ENCODE measurements at places on chromosomes 16 and 17. TPM values are rescaled to one million over a fixed set of nuclear protein-coding genes. Genes with fewer than 3 reads are reported as not detected.

DNA sequence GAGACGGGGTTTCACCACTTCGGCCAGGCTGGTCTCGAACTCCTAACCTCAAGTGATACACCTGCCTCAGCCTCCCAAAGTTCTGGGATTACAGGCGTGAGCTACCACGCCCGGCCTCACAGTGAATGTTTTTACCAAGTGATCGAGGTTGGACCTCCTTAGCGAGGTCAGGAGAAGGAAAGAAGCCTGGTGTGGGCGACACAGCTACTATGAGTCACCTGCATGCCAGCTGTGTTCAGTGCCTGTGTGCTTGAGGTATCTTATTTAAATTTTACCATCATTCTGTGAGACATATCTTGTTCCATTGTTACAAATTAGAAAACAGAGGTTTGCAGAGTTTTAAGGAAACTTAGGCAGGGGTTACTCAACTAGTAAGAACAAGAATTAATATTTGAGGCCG lies 174.8 kb upstream of the DYNLRB2 start:
- H3K27ac ChIP-seq, result no peak overlapping the region
- H3K4me3 ChIP-seq, result no peak overlapping the region
- H3K27me3 ChIP-seq, result no peaks in the 10 kb centered on the region
- no peak for DNase-seq
- H3K36me3 ChIP-seq, result no peaks in the 10 kb centered on the region
- H3K4me1 ChIP-seq, result no peaks in the 10 kb centered on the region

- peaks cover 4% of the 10 kb centered on the region for H3K4me1 ChIP-seq
- no peak within 1 kb of the TSS for H3K27ac ChIP-seq
- peak; percentile 97 for DNase-seq
Observed at GRCh38 chr16:18983565-18984434, at the start of gene TMC7. Gene TMC7, plus strand, starts transcription at chr16:18983934. Its CDS starts 130 bp downstream, at chr16:18984064.

DNA sequence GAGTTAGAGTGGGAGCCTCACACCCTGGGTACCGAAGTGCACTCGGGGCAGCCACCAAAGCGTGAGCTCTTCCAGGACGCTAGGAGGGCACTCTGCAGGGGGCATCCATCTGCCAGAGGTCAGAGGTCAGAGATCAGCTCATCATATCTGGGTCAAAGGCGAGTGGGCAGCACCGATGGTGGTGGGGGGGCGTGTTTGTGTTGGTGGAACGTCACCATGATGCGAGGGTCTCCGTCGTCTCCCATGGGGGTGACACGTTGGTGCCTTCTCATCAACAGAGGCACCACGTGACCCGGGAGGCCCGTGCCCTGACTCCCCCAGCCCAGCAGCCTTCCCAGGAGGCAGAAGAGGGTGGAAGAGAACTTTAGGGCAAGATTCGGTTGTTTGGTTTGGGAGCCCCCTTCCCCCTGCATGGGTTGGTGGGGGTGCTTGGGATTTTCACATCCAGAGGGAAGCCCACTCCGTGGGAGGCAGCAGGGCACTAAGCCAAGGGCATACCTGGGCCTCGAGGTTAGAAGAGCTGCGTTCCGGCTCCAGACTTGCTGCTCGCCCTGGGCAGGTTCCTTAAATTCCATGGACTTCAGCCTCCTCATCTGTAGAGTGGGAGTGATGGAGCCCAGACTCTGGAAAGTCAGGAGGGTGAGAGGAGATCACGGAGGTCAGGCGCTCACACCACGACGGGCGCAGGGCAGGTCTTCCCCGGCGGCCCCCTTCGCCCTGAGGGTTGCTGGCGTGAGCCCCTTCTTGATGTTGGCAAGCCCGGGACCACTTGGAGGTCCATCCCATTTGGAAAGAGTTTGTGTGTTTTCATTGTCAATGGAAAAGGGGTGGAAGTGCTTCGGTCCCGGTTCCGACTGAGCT lies 14.0 kb downstream of the CRISPLD2 start:
- H3K4me1 ChIP-seq, result peaks cover 24% of the 10 kb centered on the region
- no peak overlapping the region for H3K27ac ChIP-seq
- no peak for DNase-seq
- no peak overlapping the region for H3K4me3 ChIP-seq
- H3K36me3 ChIP-seq, result peaks cover 4% of the 10 kb centered on the region

DNA sequence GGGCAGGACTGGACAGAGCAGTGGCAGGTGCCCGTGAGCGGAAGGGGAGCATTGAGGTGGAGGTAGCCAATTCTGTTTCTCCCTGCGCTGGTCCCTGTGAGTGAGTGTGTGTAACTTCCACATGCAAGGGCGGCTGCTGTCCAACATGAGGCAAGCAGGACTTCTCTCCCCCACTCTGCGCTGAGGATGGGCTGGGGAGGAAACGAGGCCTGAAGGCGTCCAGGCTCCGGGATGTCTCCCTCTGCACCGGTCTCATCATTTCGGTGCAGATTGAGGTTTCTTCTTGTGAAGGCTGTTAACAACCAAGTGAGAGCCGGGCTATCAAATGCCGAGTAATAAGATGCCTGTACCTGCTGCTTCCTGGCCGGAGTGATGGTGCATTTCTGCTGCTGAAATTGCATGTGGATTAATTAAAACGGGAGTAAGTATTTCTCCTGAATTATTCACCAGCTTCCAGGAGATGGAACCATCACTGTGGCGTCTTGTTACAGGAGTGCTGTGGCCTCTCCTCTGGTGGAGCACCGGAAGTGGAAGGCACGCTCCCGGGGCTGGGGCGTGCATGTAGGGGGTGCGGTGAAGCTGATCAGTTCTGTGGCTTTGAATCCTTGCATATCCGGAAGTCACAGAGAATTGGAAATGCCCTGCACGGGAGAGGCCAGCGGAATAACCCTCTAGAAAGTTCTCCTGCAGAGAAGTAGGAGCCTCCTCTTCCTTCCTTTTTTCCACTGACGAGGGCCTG lies 41.7 kb upstream of the MGAT5B start:
- no peaks in the 10 kb centered on the region for H3K27me3 ChIP-seq
- H3K36me3 ChIP-seq, result no peaks in the 10 kb centered on the region
- H3K27ac ChIP-seq, result no peak overlapping the region
- DNase-seq, result no peak
- H3K4me1 ChIP-seq, result peaks cover 13% of the 10 kb centered on the region
- H3K4me3 ChIP-seq, result no peak overlapping the region

- H3K36me3 ChIP-seq, result no peaks in the 10 kb centered on the region
- H3K27me3 ChIP-seq, result no peaks in the 10 kb centered on the region
- H3K4me1 ChIP-seq, result no peaks in the 10 kb centered on the region
- DNase-seq, result no peak
- H3K27ac ChIP-seq, result no peak overlapping the region
- H3K4me3 ChIP-seq, result no peak overlapping the region
Observed at GRCh38 chr16:63717806-63718205, 1404.1 kb downstream of the CDH11 start.

DNA sequence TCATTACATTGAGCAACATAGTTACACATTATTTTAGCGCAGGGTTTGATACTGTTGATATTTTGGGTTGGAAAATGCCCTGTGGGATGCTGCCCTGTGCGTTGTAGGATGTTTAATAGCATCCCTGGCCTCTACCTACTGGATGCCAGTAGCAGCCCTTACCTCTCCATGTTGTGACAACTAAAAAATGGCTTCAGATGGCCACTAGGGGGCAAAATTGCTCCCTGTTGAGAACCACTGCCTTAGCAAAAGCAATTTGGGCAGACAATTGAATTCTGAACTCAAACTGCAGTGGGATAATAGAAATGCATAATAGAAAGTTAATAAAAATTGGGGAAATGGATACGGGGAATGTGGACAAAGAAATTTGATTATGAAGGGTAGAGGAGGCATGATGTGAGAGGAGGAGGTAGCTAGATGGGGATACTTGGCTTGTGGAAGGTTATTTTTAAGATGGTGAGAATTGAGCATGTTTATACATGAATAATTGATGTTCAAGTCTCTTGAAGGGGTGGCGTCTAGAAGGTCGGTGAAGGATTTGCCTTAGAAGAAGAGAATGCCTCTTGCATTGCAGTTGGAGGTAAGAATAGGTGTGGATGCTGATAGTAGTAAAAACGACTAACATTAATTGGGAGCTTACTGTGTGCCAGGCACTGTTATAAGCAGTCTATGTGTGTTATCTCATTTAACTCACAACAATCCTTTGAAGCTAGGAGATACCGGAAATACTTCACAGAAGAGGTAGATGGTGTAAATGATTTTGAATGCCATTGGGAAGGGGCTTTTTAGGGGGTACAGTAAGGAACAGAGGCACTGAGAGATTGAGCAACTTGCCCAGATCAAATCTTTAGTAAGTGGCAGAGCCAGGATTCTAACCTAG lies 19.0 kb downstream of the HEATR9 start:
- no peak overlapping the region for H3K27ac ChIP-seq
- H3K4me1 ChIP-seq, result no peaks in the 10 kb centered on the region
- peak; percentile 44 for DNase-seq

- peaks cover 19% of the 10 kb centered on the region for H3K4me1 ChIP-seq
- H3K27ac ChIP-seq, result peak overlapping the region; percentile 94
- H3K4me3 ChIP-seq, result peak overlapping the region; percentile 53
- no peaks in the 10 kb centered on the region for H3K36me3 ChIP-seq
Observed at GRCh38 chr16:11743308-11744074, 834 bp upstream of the TXNDC11 start.

DNA sequence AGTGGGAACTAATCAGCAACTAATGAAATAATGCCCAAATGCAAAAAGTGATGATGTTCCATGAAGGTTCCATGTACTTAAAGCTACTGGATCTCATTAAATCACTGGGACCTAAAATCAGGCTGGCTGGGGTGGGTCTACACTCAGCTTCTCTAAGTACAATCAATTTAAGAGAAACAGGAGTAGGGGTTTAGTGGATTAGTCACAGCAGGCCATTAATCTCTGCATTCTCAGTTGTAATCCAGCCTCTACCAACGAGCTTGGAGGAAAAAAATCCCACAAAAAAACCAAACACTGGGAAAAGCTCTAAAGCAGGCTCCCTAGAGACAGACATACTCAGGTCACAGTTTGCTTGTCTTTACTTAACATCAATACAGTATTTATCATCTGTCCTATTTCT lies 15.0 kb downstream of the CA10 start:
- H3K27ac ChIP-seq, result no peak overlapping the region
- H3K4me1 ChIP-seq, result peaks cover 3% of the 10 kb centered on the region
- no peak overlapping the region for H3K4me3 ChIP-seq
- H3K27me3 ChIP-seq, result no peaks in the 10 kb centered on the region
- H3K36me3 ChIP-seq, result no peaks in the 10 kb centered on the region

DNA sequence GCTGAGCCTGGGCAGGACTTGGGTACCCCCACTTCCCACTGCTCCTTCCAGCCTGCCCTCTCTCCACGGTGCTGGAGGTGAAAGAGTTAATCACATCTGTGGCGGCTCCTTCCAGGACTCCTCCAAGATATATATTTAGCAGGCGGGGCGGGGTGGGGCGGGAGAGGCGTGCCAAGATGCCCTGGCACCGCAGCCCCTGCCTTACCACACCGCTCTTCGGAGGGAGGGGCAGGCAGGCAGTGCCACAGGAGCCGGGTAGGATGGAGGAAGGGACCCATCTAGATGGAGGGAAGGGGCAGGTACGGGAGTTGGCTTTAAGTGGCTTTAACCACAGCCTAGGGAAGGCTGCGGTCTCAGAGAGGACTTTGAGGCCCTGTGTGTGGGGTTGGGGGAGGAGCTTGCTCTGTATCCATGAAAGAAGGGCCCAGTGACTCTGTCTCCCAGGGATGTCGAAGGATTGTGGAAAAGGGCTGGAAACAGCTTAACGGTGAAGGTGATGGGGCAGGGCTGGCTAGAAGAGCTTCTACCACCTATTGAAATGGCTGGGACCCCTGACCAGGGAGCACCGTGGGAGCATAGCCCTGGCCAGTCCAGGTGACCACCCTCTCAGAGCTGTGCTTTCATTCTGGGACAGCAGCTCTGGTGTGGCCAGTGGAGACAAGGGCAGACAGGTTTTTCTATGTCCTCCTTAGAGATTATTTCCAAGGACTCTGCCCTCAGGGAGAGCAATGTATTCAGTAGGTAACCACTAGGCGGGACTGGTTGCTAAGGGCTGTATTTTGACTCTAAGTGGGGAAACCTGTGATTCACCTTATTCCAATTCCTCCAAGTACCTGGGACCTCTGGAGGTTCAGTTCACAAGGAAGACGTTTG lies 13.0 kb downstream of the GPR142 start:
- no peak for DNase-seq
- H3K27me3 ChIP-seq, result no peaks in the 10 kb centered on the region
- H3K27ac ChIP-seq, result no peak overlapping the region
- no peaks in the 10 kb centered on the region for H3K36me3 ChIP-seq
- H3K4me1 ChIP-seq, result peaks cover 18% of the 10 kb centered on the region
- H3K4me3 ChIP-seq, result no peak overlapping the region

DNA sequence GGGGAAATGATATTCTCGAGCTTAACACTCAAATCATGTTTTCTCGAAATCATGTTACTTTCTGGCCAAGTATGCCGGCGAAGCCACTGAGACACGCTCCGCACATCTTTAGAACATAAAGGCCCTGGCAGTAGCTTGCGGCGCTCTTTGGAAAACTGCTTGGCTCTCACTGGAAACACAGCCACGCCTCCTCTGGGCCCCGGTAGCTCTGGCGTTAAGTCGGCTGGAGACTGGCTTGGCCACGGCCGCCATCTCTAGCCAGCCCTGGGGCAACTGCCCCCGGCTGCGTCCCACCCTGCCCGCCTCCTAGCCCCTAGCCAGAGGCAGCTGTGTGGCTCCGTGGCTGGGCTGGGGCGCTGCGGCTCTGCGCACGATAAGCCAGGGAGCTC lies 9.2 kb upstream of the BAIAP2 start:
- no peak overlapping the region for H3K4me3 ChIP-seq
- no peak for DNase-seq
- no peaks in the 10 kb centered on the region for H3K27me3 ChIP-seq
- H3K4me1 ChIP-seq, result peaks cover 68% of the 10 kb centered on the region
- H3K36me3 ChIP-seq, result peaks cover 8% of the 10 kb centered on the region

GRCh38 chr17:45016823-45017222 lies 34.6 kb downstream of the DCAKD start:
- peaks cover 5% of the 10 kb centered on the region for H3K27me3 ChIP-seq
- no peak overlapping the region for H3K4me3 ChIP-seq
- peaks cover 58% of the 10 kb centered on the region for H3K4me1 ChIP-seq
- H3K36me3 ChIP-seq, result peaks cover 3% of the 10 kb centered on the region

The ACACA gene
- 62.3 TPM for total RNA-seq

The SMIM36 gene
- not detected for total RNA-seq

The TBC1D3H gene
- total RNA-seq, result not detected
